ENCODE measurements at places on chromosomes 11 and 22.

GRCh38 chr11:1877211-1878136 lies 14.2 kb downstream of the PRR33 start:
- DNase-seq = peak; percentile 88

- no peak for DNase-seq
These were observed 222.5 kb downstream of the SOX6 start for GRCh38 chr11:16133867-16134266.

DNA sequence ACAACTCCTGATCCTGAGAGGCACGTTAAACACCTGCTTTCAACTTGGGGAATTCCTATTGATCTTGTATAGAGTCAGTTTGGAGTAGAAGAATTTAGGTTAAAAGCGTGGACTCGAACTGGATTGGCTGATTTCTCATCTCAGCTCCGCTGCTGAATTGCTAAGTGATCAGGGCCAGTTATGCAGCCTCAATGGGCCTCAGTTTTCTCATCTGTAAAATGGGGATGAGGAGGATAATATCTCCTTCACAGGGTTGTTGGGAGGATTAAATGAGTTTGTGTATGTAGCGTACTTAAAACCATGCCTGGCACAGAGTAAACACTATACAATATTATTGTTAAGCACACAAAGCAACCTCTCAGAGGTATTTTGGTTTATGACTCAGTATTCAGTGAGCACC lies 53.2 kb upstream of the HEPHL1 start:
- DNase-seq = no peak

DNA sequence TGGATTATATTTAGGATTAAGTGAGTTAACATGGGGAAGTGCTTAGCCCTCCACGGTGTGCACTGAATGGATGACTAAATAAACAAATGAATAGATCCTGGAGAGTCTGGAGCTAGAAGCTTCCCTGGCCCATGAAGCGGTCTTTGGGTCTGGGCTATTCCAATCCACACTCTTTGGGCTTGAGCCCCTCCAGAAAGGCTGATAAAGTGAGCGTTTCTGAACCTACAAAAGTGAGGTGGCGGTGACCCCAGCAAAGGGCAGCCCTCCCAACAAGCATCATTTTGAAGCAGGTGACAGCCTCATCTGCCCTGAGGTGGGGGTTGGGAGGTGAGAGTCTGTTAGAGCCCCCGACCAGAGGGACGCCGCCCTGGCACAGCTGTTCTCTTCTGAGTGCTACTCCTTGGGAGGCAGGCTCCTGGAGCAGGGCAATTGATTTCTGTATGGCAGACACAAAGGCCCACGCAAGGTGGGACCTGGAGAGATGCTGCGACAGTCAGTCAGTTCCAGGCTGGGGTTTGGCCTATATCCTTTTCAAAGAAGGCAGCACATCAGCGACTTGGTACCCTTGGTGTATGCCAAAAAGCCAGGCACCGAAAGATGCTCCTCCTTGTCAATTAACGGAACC lies 157.8 kb downstream of the CACNA1I start:
- no peak for DNase-seq

GRCh38 chr11:123006860-123007542 lies 25.4 kb upstream of the BSX start:
- no peak for DNase-seq

DNA sequence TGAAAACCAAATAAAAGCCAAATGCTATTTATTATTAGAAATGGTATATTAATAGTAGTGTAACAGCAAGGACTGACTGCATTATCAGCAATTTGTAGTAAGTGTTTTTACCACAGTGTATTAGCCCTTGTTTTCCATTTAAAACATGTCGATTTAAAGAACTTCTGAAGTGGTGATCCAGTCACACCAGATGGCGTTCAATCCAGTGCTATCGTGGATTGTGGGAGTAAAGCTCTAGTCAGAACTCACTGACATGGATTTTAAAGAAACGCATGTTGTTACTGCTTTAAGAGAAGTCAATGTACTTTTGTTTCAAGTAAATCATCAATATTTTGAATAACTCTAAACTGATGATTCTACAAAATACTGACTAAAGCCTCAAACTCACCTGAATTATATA lies 51.1 kb downstream of the LARGE2 start:
- no peak for DNase-seq

- no peak for DNase-seq
These were observed 126.0 kb upstream of the TTC12 start for GRCh38 chr11:113188371-113188834.

GRCh38 chr11:84264066-84264465 lies 977.9 kb upstream of the CCDC90B start:
- no peak for DNase-seq

- DNase-seq = no peak
These were observed 1.2 kb upstream of the FCHSD2 start for GRCh38 chr11:73143126-73143838.

DNA sequence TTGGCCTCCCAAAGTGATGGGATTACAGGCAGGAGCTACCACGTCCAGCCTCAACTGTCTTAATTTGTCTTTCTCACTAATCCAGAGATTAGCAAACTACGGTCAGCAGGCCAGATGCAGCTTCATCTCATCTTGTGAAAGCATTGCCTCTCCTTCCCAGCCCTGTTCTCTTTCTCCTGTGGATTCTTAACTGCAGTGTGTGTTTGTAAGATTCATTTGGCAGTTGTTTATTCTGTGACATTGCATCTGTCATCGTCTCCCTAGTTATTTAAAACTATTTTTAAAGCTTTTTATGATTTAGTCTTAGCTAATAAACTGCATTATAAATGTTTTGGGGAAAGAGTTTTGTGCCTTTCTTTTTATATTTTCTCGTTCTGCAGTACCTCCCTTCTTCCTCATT lies 29.2 kb downstream of the RNF169 start:
- no peak for DNase-seq

GRCh38 chr11:64564947-64565889 lies 25.8 kb upstream of the SLC22A12 start:
- no peak for DNase-seq

DNA sequence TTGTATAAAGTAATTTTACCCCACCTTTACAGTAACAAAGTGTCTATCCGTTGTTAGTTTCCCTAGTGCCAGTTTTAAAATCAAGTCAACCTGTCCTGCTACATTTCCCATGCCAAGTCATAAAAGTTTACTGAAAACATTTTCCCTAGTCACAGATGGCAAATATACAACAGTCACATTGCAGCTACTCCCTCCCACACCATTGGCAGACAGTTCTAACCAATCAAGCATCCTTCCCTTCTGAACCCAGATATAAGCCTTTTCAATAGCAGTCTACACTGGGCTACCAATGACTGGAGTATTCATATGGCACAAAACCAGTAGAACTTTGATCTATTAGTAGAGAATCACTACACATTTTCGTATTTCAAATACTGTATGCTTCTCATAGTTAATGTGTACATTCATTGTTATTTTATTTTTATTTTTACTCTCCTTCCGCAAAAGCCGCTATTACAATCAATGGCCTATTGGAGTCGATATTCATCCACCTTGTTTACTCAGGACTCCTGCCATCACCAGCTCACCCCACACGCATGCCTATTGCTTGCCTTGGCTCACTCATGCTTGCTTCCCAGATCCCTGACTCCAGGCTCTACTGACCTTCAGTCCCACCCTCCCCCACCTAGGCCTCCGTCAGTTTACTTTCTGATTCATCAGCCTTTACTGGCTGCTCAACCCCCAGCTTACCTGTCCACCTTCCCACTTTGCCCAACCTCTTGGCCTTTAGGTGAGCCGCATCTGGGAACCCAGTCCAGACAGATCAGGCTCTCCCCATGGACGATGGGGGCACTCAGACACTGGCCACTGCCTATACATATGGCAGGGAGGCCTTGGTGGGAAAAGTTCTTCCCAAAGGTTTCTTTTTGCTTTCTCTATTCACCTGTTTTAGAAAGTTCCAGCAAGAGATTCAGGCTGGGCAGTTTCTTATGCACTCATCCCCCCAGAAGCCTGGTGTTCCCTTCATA lies 408.4 kb downstream of the SOX6 start:
- no peak for DNase-seq

DNA sequence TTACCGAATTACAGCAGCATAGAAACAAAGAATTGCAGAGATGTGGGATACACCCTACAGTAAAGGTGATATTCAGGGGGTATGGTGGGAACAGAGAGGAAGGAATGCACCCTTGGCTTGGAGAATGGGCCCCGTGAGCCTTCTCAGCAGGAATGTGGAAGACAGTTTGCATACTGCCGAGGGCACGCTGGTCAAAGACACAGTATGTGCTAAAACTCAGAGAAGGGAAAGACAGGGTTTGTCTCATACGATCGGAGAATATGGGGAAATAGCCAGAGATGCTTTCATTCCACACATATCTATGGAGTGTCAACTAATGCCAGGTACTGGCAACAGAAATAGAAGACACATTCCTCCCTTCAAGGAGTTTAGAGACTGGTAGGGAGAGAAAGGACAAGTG lies 36.9 kb downstream of the UBASH3B start:
- no peak for DNase-seq

DNA sequence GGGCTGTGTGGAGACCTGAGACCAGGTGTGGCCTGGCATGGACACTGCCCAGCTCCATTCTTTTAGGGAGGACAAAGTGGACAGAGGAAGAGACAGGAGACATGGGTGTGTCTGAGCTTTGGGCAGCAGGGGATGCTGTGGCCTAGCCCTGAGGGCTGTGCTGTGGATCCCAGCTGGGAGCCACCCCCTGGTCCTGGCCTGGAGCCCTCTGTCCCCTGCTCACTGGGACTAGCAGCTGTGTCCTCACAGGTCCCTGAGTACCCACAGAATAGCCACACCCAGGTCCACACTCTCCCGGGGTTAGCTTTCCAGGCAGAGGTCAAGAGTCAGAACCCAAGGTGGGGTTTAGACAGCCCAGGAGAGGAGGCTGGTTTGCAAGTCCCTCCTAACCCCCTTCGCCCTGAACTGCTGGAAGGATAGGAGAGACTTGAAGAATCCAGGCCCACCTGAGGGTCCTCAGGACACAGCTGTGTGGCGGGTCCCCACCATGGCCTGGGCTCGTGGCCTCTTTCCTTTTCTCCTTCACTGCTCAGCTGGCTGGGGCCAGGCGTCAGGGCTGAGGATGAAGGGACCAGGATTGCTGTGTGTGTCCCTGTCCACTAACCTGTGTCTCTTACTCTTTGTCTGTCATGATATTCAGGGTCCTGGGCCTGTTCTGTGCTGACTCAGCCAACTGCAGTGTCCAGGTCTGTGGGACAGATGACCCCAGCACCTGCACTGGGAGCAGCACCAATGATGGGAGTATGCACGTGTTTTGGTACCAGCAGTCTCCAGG lies 78.5 kb upstream of the VPREB1 start:
- no peak for DNase-seq

Data from aorta (tissue), 5 donors.